Non-pigmented ciliary epithelial cell (primary cell): ENCODE measurements at places on chromosomes 4 and X.

DNA sequence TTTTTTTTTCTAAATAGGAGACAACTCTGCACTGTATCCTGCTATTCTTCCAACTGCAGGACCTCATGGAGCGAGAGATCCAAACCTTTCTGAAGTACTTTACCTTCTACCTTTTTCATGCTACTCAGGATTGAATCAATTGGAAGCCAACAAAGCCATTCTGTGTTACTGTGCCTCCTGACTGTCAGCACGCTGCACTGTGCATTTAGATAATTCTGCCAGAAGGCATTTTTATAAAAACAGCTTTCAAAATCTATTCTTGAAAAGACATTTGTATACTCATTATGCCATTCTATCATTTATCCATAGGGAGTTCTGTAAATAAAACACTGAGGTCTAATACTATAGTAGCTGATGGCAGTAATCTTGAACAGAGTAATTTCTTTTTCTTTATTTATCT is 142.8 kb downstream of the SLIT2 start:
- no peak for DNase-seq

- DNase-seq = no peak
Observed at GRCh38 chr4:133058701-133059100, 90.4 kb upstream of the PCDH10 start.

GRCh38 chr4:95178938-95179337 is 369.8 kb downstream of the UNC5C start:
- DNase-seq = no peak

- DNase-seq = no peak
Observed at GRCh38 chr4:114558446-114559020, 40.1 kb upstream of the UGT8 start.

DNA sequence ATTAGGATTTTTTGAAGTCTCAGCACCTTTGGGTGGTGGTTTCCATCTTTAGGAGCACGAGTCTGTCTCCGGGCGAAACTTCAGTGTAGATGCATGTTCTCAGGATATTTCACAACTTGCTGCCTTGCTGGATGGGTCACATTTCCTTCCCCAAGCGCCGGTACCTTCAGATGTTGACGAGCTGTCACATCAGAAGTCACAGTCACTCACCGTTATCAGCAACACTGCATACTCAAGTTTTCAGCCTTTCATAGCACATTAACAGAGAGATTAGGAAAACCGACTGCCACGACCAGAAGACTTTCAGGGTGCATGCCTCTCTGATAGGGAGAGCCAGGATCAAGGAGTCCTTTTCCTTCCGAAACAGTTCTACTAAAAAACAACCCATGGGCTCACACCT is 77.8 kb downstream of the SHROOM2 start:
- no peak for DNase-seq
